ENCODE measurements at places on chromosomes 3 and 15.
A peak's percentile ranks its signal among the peaks of the same experiment; 100 is the strongest.

DNA sequence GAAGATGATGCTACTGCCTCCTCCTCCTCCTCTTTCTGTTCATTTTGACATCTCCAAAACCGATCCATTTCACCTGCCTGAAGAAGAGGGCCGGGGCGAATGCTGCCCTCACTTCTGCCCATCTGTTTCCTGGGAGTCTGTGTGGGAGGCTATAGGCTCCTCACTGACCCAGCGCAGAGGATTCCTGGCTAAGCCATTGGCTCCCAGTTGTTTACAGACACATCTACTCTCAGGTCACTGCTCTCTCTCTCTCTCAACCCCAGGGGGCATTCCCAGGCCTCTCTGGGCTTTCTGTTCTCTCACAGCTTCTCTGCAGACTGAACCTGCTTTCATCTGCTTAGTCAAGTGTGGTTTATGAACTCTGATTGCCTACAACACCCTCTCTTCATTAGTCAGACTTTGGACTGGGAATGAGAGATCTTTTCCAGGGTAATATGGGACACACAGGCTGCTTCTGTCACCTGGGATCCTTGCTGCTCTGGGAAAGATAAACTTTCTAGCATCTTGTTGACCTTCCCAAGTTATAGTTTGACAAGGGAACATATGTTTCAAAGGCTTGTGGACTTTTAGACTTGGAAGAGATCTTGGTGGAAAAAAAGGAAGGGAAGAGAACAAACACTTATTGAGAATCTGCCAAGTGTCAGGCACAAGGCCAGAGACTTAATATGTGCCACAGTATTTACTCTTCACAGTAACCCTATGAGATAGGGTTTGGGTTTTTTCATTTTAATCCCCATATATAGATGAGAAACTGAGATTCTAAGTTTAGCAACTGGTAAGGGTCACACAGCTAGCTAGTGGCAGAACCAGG lies 30.2 kb upstream of the USP3 start:
- DNase-seq = peak; percentile 54

- DNase-seq = no peak
Measured at GRCh38 chr3:58391156-58391865, 42.3 kb downstream of the PDHB start.

DNA sequence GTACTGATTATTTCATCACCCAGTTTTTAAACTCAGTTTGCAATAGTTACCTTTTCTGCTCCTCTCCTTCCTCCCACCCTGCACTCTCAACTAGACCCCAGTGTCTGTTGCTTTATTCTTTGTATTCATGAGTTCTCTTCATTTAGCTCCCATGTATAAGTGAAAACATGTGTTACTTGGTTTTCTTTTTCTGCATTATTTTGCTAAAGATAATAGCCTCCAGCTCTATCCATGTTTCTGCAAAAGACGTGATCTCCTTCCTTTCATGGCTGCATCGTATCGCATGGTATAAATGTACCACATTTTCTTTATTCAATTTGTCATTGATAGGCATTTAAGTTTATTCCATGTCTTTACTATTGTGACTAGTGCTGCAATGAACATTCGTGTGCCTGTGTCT lies 79.0 kb downstream of the NAALADL2 start:
- no peak for DNase-seq

GRCh38 chr3:111032677-111033076 lies 38.9 kb upstream of the NECTIN3 start:
- no peak for DNase-seq

GRCh38 chr15:28021281-28022039 lies 77.7 kb downstream of the OCA2 start:
- DNase-seq = no peak

GRCh38 chr3:138460536-138461205 lies 26.3 kb downstream of the ESYT3 start:
- no peak for DNase-seq

DNA sequence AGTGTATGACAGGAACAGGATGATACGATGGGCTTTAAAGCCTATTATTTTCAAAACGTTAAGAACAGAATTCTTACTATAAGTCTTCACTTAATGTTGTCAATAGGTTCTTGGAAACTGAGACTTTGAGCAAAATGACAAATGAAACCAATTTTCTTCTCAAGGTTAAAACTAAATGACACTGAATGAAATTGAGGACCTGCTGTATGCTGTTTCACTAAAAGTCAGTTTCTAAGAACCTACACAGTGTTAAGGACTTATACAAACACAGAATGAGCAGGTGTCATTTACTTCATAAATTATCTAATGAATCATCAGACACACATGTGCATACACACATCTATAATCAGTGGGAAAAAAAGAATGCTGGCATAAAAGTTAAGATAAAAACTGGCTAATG lies 106.9 kb downstream of the RFTN1 start:
- no peak for DNase-seq

DNA sequence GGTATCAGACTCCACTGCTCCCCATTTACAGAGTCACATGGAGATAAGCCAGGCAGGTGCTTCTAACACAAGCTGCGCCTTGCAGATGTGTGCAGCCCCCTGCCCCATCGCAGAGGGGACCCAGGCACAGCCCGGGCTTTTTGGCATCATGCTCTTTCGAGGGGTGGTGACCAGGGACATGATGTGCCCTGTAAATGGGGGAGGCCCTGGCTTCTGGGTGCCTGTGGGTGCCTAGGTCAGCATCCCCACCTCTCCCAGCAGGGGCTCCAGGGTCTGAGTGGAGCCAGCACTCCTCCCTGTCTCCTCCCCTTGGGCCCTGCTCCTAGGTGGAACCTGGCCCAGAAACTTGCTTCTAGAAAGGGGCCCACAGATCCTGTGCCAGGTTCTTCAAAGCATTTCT lies 15.2 kb downstream of the TRPM1 start:
- no peak for DNase-seq

- DNase-seq = no peak
Measured at GRCh38 chr3:65996589-65996988, 42.1 kb downstream of the MAGI1 start.
